MCF 10A (cell line): ENCODE measurements at places on chromosomes 16 and 17.
A peak's percentile ranks its signal among the peaks of the same experiment; 100 is the strongest.

GRCh38 chr17:16407911-16408588 lies 7.3 kb upstream of the TRPV2 start:
- DNase-seq: peak; percentile 75

- no peak for DNase-seq
Observed at GRCh38 chr16:57938484-57938883, 32.4 kb downstream of the CNGB1 start.

GRCh38 chr17:8041249-8041928 lies 2.5 kb downstream of the ALOX15B start:
- peak; percentile 91 for DNase-seq

DNA sequence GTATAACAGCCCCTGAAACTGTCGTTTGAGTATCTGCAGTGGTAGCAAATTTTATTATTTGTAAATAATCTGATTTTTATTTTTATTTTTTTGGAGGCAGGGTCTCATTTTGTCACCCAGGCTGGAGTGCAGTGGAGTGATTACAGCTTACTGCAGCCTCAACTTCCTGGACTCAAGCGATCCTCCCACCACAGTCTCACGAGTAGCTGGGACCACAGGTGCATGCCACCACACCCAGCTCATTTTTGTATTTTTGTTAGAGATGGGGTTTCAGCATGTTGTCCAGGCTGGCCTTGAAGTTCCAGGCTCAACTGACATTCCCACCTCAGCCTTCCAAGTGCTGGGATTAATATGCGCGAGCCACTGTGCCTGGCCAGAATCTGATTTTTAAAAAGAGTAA lies 2.8 kb downstream of the NDEL1 start:
- DNase-seq: no peak

- DNase-seq: no peak
Observed at GRCh38 chr16:1422076-1422475, 1.5 kb upstream of the UQCC4 start.

DNA sequence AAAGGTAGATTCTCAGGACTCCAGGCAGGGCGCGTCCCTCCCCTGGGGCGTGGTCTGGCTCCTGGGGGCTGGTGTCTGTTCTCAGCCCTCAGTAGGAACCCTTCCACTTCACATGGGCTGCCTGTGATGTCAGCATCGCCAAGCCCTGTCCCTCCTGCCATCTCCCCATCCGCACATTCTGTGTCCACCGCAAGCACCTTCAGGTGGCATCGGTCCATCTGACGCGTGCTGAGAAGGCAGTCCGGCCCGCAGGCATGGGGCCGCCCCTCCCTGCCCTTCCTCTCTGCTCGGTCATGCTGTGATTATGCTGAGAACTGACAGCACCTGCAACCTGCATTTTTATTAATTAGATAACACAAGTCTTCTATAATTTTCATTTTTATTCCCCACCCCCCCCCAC lies 12.7 kb upstream of the DNAH17 start:
- DNase-seq: peak; percentile 35

DNA sequence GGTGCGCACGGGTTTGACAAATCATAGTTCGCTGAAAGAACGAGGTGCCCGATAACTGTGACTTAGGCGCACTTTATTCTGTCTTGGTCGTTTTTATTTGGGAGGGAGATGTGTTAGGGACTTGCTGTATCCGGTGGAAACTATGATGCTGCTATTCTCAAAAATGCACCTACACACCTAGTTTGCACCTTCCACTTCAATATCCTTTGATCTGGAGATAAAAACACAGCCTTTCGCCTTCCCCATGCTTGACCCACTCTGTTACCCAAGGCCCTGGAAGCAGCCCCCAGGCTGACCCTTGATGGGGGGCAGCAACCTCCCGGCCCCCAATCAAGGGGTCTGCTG lies 15.0 kb upstream of the FOXF1 start:
- no peak for DNase-seq

GRCh38 chr17:18328643-18329204 lies 13.6 kb downstream of the SMCR8 start:
- DNase-seq: no peak

DNA sequence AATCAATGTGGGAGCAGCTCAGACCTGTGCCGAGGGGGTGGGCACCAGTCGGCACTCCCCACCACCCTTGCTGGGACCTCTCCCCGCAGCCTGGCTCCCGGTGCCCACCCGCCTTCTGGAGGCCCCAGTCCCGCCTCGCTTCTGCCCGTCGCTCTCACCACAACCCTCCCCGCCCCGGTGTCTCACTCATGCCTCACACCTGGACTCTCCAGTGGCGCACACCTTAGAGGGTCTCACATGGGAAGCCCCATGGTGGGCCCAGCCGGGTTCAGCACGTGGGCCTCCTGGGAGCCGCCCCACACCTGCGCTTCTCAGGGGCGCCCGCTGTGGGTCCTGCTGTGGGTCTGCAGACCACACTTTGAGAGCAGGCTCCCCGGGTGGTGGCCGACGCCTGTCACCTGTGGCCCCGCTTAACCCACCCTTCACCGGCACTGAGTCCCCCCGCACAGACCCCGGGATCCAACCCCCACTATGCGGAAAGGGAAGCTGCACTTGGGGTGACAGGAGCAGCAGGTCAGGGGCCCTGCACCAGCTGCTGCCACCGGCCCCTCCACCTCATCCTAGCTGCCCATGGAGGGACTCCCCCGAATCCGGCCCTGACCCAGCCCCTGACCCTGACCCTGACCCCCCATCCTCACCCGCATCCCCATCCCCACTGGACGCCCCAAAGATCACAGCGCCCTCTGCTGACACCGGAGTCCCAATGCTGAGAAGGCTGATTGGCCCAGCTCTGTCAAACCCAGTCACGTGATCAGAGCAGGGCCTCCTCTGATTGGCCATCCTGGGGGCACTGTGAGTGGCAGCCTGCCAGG lies 27.4 kb upstream of the SLC38A10 start:
- peak; percentile 47 for DNase-seq

DNA sequence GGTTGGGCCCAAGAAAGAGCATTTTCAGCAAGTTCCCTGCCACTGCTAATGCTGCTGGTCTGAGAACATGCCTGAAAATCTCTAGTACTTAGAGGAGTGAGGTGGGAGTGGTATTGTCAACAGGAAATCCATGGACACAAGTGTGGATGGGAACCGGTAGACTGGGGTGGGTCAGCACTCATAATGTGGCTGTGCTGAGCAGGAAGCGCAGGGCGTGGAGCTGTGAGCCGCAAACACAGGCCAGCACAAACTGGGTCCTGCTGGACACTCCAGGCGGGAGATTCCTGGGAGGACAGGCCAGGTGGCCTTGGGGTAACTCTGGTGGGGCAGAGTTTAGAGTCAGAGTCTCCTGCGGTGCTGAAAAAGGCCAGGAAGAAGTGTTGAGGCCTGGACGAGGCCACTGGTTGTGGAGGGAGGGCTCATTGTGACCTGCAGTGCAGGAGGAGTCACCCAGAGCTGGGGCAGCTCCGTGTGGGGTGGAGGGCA lies 62.6 kb downstream of the BANP start:
- no peak for DNase-seq

DNA sequence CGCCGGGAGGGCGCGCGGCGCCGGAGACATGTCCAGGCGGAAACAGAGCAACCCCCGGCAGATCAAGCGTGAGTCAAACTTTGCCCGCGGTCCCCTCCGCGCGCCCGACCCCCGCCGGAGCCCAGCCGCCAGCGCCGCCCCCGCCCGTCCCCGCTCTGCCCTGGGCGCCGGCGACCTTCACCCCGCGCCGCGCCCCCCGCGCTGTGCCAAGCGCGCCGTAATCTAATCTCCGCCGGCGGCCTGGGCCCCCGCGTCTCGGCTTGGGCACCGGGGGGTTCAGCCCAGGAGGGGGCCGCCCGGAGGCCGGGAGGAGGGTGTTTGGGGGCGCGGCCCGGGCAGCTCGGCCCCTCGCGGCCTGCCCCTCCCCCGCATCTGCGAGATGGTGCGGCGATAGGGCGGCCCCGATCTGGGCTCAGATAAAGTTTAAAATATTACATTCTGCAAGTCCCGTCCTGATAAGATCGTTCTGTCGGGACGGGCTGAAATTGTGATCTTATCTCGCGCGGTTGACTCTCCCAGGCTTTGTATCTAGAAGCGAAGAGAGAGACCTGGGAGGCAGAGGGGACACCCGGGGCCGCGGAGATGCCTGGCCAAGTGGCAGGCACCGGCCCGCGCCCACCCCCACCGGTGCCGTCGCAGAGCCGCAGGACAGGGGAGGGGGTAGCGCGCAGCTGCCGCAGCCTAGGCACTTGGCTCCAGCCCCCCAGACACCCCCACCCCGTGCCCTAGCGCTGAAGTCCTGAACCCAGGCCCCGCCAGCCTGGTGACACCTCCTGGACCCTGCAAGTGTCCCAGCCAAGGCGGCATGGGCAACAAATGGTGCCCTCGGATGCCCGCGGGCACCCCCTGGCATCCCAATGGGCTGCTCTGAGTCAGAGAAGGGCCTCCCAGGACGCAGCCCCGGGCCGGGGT lies 787 bp downstream of the ZFPM1 start:
- no peak for DNase-seq

- no peak for DNase-seq
Observed at GRCh38 chr16:47250983-47251382, 107.2 kb upstream of the NETO2 start.

DNA sequence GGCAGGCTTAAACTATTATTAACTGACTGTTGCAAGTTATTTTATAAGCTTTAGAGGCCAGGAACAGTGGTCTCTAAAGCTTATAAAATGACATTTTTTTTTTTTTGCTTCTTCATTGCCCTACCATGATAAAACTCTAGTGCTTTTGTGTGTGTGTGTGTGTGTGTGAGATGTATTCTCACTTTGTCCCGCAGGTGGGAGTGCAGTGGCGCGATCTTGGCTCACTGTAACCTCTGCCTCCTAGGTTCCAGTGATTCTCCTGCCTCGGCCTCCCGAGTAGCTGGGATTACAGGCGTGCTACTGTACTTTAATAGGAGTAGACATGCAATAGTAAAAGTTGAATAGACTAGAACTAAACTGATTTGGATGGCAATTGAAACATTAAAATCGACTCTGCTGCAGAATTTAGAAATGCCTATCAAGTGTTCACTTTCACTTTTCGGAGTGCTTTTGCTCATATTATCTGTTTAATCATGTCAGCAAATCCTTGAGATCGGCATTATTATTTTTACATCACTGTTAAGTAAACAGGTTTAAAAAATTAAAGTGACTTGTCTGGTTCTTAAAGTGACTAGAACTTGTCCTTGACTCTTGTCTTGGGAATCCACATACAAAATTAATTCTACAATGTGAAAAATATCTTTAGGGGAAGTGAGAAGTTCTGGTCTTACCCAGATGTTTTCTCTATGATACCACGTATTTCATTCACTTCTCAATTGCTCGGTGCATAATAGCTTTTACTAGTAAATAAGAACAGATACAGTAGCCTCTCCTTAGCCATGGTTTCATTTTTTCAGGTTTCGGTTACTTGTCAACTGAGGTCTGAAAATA lies 8.4 kb upstream of the PCTP start:
- DNase-seq: no peak

GRCh38 chr17:34852614-34853013 lies 108.6 kb downstream of the CCT6B start:
- no peak for DNase-seq

DNA sequence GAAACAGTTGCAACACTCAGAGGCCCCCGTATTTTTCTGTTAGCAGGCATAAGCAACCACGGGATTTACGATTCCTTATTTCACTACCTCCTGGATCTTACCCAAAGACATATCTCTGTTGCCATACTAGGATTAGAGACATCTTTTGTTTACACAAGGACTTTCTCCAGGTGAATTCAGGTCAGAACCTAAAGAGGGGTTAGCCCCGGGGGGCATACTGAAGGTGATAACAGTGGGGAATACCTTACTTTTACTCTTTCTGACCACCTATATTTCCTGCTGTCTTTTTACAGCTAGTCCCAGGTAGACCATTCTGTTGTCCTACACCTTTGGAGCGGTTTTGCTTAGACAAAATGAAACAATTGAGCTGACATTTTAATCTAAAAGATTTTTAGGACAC lies 27.9 kb upstream of the CDH8 start:
- DNase-seq: no peak

GRCh38 chr17:63082273-63082861 lies 116.3 kb downstream of the TANC2 start:
- DNase-seq: peak; percentile 21

DNA sequence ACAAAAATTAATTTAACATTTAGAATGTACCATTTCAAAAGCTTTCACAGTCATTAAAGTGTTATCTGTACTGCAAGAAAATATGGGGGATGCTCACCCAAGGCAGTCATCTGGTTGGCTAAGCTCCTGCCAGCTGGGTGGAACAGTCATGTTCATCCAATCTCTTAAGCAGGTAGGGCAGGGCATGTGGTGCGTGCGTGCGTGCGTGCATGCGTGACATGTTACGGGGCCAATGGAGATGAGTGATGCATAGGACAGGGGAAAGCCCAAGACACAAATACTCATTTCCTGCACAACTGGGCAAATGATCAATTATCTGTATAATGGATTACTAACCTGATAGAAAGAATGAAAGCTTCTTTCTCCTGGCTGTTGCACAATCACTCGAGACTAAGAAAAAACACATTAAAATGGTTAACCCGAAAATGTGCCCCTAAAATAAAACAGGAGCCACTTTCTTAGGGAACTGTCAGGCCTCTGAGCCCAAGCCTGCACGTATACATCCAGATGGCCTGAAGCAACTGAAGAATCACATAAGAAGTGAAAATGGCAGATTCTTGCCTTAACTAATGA lies 104.4 kb downstream of the MYO1D start:
- no peak for DNase-seq

DNA sequence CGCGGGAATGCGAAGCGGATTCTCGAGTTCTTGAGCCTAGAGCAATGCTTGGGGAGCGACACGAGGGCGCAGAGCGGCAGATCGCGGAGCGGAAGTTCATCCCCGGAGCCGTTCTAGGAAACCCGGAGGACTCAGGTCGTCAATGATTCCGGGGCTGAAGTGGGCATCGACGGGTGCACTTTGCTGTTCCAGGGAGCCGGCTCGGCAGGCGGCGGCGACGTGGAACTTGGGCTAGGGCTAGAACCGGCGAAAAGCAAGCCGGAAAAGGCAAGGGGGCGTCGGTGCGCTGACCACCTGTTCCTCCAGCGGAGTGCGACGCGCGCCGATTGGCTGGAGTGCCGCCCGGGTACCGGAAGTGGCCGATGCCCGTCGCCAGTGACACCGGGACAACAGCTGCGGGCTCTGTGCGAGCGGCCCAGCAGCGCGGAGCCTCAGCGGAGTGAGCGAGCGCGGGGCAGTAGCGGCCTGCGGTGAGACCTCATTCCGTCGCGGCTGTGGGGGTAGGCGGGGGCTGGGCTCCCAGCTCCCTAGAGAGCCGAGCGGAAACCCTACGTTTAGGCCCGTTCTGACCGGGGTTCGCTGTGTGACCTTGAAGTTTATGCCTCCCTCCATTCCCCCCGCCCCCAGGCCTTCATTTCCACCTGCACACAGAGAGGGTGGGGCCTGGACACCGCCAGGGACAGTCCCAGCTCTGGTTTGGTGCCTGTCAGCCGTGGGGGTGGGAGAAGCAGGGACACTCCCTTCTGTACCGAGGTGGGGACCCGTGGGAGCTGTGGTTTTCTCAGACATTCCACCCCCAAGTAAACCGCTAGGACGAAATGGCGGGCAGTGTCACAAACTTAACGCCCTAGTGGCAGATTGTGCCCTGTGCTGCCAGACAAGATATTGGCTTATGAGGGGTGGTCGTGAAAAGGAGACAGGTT lies at the start of gene ZFP3:
Gene ZFP3 (plus strand): TSS at position 362 of the 923 bp plus-strand sequence. CDS start 13,038 bp downstream, outside the sequence.
- no peak for DNase-seq
